ENCODE measurements at places on chromosomes 13 and 19.

DNA sequence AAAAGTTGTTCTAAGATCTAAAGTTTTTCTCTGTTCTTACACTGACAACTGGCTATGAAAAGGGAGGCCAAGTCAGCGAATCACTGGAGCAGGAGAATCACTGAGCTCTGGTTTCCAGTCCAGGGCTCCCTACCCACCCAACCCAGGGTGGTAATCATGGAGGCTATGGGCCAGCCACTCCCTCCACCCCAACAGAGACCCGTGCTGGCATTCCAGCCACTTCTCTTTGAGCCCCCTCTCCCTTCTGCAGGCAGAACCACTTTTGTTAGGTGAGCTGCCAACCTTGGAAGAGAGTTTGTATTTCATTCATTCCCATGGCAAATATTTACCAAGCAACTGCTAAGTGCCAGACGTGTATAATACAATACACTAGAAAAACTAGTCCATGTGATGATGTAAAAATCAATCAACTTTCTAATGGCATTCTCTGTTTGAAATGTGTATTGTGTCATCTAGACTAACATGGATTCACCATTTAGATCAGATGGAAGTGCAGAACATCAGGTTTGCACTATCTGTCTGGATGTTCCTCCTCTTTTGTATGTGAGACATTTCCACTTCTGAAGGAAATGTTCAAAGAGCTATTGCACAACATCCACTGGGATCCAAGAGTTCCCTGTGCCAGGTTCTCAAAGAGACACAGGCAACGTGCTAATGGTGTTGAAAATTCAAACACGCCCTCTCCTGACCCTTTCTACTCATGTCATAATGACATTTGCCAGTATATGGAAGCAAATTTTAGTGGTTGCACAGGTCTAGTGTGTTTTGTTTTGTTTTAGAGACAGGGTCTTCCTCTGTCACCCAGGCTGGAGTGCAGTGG is 5.3 kb downstream of the MLNR start:
- DNase-seq = no peak

DNA sequence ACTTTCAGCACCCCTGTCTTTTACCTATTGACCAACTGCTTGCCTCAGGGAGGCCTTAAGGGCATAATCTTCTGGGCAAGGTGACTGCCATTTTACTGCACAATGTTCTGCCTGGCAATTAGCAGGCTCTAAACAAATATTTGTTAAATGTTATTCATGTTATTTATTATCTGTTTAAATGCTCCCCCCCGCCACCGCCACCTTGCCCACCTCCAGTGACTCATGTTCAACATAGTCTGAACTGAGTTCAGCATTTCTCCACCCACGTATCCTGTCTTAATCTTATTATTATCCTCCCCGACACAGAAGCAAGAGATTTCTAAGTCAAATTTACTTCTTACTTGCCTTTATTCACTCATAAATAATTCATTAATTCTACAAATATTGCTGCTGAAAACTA is 144.8 kb downstream of the LIG4 start:
- DNase-seq = no peak

DNA sequence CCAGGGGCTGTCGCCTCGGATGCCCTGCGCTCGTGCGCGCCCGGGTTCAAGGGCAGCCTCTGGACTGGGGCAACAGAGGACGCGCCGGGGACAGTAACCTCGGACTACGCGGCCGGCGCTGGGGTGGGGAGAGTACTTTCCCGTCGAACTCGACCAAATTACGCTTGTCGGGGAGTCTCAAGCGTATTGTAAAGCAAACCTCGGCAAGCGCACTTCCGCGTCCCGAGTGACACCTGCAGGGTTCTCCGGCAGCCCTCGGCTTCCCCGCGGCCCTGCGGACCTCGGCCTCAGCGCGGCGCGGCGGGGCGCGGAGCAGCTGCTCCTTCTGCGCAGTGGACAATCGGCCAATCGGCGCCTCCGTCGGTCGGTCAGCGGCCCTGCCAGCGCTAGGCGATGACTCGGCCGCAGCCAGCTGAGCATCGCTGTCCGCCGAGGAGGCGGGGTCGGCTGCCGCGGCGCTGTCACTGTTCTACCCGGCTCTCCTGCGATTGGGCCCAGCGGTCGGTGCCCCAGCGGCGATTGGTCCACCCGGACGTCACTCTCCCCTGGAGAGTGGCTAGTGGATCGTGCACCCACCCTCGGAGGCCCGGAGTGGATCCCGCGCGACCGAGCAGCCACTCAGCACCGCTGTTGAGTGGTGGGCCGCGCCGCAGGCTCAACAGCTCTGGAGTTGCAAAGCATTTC is at the start of gene SLC46A3:
Gene SLC46A3, minus strand, starts transcription at position 428 of the 684 bp plus-strand sequence. CDS start 972 bp downstream, outside the sequence.
- DNase-seq = peak; percentile 95

- DNase-seq = no peak
Measured at GRCh38 chr13:112651750-112652511, 37.9 kb upstream of the ATP11A start.

GRCh38 chr13:101326710-101327109 is 89.6 kb downstream of the NALCN start:
- DNase-seq = no peak

GRCh38 chr13:71149046-71149445 is 718.0 kb downstream of the DACH1 start:
- no peak for DNase-seq

DNA sequence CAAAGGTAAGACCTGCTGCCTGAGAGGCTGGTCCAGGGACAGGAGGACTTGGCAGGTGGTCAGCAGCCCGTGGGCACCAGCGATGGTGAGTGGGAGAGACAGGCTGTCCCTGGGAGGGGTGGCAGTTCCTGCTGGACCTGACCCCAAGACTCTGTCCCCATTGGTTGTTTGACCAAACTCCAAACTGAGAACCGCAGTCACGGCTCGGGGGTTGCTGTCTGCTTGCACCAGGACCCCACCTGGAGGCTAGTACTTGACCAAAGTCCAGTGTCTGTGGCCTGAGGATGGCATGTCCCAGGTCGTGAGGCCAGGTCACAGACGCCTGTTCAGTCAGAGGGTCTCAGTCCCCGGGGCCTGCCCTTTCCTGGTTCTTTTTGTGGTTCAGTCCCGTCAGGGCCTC is 9.9 kb upstream of the ZNF14 start:
- DNase-seq = no peak

DNA sequence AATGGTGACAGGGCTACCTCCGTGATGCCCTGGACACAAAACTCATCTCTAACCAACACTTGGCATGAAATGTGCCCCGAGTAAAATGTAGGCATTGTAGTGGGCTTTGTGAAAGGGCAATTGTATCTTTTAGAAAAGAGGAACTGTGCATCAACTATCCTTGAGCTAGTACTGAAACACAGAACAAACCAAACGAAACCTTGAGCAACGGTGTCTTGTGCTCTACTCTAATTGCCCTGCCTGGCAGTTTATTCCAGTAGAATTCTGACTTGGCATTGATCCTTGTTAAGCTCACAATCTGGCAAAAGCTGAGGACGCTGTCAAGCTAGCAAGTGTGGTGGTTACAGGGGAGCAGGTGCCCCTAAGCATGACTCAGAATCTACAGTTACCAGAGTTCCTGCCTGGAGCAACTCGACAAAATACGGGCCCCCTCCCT is 707.1 kb upstream of the SPRY2 start:
- DNase-seq = no peak

DNA sequence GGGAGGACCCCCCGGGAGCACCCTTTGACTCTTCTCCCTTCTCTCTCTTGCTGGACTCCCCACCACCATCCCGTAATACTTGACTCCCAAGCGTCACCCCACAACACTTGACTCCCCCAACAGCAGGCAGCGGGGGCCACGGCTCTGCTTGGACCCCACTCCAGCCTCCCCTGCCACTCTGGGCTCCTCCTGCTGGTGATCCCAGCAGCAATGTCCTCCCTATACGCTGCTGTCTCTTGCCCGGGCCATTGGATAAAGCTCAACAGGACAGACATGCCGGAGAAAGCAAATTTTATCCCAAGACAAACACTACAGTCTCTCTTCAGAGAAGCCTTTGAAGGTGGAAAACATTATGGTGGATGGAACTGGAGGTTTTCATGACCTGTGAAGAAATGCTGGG is 20.4 kb upstream of the AMER2 start:
- no peak for DNase-seq

GRCh38 chr19:3518659-3519058 is 12.5 kb downstream of the FZR1 start:
- no peak for DNase-seq

DNA sequence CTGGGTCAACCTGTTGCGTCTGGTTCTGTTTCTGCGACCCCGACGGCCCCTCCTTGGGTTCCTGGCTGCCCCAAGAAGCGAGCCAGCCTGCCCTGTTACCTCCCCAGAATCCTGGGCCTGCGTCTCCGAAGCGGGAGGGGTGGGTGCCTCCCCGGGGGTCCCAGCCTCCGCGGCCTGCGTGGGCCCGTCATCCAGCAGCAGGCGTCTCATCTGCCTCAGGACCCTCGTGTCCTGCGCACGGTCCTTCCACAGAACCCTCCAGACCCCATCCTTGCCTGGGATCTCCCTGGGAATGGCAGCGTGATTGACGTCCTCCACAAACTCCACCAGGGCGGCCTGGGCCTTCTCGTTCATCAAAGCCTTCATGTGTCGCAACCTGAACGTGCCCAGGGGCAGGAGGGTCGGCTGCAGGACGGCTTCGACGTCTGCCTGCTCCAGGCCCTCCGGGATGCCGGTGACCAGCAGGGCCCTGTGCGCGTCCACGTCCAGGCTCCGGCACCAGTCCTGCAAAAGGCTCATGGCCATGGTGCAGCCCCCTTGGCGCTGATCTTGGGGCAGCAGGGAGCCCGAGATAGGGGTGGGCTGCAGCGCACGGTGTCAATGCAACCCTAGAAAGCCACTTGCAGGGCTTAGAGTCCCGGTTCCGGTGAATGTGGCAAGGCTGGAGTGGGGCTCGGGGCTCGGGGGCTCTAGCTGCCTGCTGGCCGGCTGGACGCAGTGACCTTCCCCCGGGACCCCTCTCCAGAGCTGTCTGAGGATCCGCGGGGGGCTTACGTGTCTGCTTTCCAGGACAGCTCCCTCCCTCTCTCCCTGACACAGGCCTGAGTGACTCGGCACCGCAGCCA is 504 bp downstream of the PNMA8B start:
- no peak for DNase-seq

- no peak for DNase-seq
Measured at GRCh38 chr19:37401078-37401477, 30.2 kb downstream of the ZNF527 start.

DNA sequence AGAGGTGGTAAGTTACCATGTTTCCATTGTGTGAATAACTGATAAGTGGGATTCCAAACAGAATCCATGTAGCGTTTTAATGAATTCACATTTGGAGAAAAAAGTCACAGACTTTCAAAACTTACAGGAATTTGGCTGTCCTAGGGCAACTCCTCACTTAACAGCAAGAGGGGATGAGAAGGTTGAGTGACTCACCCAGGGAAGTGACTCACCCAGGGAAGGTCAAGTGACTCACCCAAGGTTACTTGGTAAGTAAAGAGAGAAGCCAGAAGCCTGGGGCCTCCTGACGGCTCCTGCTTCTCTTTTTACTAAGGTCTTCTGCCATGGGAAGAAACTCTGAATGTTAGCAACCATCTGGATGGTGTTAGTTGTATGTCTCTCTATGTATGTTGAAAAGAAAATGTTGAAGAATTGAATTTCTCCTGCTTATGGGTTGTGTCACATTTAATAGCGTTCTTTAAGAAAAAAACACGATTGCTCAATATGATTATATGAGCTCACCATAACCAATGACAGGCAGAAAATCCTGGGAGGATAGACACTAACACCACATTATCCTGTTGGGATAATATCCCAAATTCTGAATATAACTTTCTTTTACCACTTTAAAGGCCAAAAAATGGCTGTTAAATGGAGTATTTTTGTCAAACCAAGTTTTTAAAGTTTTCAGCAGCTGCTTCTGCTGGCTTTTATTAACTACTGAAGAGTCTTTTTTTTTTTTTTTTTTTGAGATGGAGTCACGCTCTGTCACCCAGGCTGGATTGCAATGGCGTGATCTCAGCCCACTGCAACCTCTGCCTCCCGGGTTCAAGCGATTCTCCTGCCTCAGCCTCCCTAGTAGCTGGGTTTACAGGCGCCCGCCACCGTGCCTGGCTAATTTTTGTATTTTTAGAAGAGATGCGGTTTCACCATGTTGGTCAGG is 195.6 kb downstream of the GGACT start:
- peak; percentile 98 for DNase-seq

DNA sequence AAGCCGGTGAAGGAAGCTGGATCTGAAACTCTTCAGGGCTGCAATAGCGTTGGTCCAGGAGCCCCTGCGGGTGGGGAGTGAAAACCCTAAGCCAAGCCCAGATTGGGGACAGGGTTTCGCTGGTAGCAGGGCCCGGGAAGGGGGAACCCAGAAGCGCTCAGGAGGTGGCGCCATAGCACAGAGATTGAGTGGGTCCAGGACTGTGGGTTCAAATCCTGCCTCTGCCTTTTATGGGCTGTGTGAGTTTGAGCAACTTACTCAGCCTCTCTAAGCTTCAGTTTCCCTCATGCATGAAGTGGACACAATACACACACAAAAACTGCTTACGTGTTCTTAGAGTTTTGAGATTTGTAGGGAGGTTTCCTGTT is 8.3 kb upstream of the SYCN start:
- DNase-seq = no peak

DNA sequence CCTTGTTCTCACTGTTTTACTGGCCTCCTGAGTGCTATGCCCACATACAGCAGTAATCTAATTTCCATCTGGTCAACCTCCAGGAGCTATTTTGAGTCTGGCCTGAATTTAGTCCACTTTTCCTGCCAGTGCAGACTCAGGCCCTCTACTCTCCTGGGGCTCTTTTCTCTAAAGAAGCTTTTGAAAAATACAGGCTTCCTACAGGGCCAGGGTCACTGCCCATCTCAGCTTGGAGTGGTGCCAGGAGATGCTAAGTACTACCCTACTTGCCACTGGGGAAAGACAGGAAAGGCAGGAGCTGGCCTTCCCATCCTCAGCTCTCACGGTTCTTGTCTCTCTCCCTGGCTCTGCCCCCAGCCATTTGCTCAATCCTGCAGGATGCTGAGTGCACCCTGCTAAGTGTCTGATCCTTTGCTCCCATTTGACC is 101.7 kb upstream of the SERP2 start:
- DNase-seq = no peak

DNA sequence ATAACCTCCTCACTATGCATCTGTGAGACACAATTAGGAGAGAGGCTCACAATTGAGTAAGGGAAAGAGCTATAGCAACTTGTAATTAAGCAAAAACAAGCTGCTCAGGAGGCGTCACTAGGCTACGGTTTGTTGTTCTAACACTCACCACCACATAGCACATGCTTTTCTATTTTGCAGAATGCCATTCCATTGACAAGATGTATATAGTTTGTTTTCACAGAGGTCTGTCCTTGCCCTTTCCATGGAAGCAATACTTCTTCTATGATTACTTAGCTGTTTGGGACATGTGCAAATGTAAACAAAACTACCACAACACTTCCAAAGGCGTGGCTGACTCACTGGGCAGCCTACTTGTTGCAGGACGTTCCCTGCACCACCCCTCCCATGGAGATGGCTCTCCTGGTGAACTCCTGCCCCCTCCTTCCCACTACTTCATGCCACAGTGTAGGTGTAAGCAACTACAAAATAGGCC is 33.9 kb upstream of the FAM216B start:
- peak; percentile 97 for DNase-seq

DNA sequence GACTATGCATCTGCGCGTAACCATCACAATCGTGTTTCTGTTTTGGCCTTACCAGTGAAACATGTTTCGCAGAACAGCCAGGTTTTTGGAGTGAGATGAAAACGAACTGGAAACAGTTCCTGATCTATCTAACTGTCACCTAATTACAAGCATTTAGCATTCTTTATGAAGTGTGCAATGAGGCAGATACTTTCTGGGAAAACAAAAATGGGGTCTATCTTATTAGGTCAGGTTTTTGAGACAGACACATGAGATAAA is 182.8 kb downstream of the LMO7 start:
- DNase-seq = no peak
